Neural crest cell (in vitro differentiated cells): ENCODE measurements at places on chromosomes 2 and 18.
A peak's percentile ranks its signal among the peaks of the same experiment; 100 is the strongest.

- DNase-seq = no peak
Observed at GRCh38 chr2:227477291-227477690, 5.3 kb downstream of the AGFG1 start.

- DNase-seq = no peak
Observed at GRCh38 chr2:182592691-182593393, 123.2 kb upstream of the DNAJC10 start.

GRCh38 chr2:179340678-179341077 is 76.0 kb upstream of the SESTD1 start:
- DNase-seq = no peak

GRCh38 chr2:206707164-206707701 is 11.0 kb downstream of the DYTN start:
- DNase-seq = no peak

DNA sequence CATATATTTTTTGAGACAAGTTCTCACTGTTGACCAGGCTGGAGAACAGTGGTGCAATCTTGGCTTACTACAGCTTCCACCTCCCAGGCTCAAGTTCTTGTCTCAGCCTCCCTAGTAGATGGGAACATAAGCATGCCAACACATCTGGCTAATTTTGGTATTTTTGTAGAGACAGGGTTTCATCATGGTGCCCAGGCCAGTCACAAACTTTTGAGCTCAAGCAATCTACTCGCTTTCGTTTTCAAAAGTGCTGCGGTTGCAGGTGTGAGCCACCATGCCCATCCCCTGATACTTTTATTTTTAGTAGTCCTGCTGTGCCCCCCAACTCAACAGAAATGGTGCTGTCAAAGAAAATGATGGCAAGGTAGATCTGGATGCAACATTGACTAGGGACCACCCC is 1127.3 kb downstream of the SUCLG1 start:
- DNase-seq = no peak

DNA sequence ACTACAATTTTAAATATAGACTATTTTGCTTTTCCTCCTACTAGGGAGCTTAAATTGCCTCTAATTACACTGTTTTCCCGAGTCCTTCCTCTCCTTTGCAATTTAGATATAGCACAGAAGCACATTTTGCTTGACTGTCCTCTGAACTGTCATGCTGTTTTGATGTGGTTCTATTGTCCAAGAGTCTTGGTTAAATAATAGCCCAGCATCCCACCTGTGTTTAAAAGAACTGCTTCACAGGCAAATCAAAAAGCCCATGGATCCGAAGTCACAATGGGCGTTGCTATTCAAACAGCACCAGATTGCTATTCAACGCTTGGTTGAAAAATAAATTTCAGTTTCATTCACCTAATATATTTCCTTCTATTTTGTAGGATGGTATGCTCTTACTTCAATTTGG is 22.3 kb upstream of the ACTR3 start:
- no peak for DNase-seq

- DNase-seq = no peak
Observed at GRCh38 chr2:12170121-12170520, 423.7 kb downstream of the LPIN1 start.

GRCh38 chr2:172472446-172473033 is 45.2 kb downstream of the ITGA6 start:
- no peak for DNase-seq

GRCh38 chr18:14942275-14942674 is 194.3 kb downstream of the ANKRD30B start:
- no peak for DNase-seq

DNA sequence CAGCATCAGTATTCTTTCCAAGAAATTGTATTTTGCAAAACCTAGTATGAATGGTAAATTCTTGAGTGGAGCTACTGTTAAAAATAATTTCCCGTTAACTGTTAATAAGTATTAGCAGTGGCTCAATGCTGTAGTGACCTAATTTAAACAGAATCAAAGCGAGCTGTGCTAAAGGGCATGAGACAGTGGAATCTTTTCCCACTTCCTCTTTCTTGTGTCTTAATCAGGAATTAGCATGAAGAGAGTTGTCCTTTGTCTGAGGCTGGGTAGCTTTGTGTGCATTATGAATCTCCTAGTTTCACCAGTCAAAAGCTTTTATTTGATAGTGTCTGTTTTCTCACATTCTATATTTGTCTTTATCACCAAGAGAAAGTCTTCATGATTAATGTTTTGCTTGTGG is 298.8 kb upstream of the GCFC2 start:
- no peak for DNase-seq

GRCh38 chr2:220185766-220186305 is 558.4 kb downstream of the SLC4A3 start:
- no peak for DNase-seq

DNA sequence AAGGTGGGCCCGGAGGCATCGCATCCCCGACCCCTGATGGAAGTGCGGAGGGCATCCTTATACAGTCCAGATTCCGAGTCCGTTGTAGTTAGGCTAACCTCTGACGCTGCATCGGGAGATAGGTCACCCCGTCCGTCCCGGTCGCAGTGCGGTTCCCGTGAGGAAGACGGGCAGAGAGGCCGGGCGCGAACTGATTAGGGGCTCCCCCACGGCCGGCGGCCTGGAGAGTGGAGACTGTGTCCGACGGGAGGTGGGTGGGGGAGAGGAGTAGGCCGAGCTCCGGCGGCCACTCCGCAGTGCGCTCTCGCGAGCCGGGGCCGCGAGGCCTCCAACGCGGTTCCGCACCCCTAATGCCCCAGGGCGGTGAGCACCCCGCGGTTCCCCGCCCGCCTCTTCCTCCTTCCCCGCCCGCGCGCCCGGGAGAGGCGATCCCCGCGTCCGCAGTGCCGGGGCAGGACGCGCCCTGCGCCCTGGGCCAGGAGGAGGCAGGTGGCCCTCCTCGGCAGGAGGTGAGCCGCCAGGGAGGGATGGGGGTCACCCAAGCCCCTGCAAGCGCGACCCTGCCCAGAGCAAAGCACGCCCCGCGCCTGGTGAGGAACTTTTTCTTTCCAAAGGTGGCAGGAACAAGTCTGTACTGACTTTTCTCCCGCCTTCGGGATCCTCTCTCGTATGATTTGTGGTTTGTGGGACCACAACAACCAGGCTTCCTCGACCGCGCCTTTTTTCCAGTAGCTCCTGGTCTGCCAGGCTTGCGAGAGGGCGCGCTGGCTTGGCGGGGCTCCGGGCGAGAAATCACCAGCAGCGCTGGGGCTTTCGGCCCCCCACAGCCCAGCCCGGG is 1.4 kb upstream of the SP5 start:
- no peak for DNase-seq

GRCh38 chr2:240353086-240353798 is 82.2 kb upstream of the GPC1 start:
- DNase-seq = no peak

- peak; percentile 58 for DNase-seq
Observed at GRCh38 chr18:41745166-41746049, 209.6 kb upstream of the PIK3C3 start.

GRCh38 chr2:233976690-233977294 is 59.6 kb downstream of the TRPM8 start:
- no peak for DNase-seq

GRCh38 chr18:75130591-75131328 is 78.2 kb downstream of the PTGR3 start:
- no peak for DNase-seq

DNA sequence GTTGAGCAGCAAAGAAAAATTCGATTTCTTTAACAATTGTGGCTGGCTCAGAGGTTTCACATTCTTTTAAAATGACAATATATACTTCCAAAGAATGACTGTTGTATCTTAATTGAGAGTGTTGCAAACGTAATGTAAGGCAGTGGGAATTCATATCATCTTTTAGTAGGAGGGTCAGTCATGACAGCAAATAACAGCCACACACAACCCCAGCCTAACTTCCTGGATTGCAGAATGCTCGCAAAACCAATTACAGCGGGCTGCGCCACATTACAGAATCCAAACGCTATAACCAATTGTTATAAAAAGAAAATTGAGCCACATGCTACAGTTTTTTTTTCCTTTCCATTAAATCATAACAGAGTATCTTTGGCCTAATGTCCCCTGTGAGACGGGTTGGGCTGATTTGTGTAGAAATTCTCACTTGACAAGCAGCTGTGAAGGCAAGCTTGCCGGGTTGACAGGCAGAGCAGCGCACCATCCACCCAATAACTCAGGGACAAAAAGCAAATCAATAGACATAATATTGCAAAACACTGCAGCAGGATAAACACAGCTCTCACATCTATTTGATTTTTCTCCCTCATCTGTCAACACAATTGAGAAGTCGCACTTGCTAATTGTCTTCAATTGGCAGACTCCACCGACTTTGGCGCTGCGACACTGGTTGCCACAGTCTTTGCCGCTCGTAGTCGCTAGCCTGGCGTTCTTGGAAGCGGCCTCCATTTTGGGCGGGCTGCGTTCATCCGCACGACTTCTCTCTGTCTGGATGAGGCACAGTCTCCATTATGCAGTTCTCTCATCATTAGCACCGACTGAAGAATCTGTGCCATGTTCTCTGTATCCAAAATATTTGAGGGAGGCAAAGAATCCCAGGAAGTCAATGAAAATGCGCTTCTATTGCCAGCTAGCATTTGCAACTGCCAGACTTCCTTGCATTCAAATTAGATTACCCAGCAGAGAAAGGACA is 95.0 kb upstream of the CCDC68 start:
- DNase-seq = no peak

GRCh38 chr18:32422978-32423740 is 47.5 kb downstream of the GAREM1 start:
- DNase-seq = no peak

- DNase-seq = no peak
Observed at GRCh38 chr18:72819050-72819449, 48.7 kb downstream of the NETO1 start.

- DNase-seq = no peak
Observed at GRCh38 chr2:109238580-109238979, 109.6 kb downstream of the SH3RF3 start.

DNA sequence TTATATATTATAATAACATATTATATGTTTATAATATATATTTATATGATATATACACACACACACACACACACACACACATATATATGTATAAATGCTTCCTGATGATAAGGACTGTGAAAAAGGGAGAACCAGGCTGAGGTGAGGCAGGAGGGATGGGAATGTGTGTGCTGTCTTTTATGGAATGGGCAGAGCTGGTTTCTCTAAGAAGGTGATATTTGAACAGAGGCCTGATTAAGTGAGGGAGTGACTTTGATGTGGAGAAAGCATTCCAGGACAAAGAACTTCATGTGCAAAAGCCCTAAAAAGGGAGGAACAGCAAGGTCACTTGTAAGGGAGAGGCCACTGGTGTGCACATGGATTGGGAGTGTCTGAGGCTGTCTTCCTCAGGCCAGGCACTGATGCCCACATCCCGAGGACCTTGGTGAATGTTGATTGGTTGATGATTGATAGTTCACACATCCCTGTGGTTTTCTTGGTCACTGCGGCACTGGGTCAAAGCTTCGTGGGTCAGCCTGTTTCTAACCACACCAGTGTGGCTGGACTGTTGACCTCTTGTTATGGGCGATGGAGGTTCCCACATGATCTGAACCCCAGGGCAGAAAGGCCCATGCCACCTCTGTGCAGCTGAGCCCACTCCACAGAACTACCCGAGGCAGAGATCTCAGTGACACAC is 196.9 kb downstream of the MYCN start:
- no peak for DNase-seq

- DNase-seq = no peak
Observed at GRCh38 chr2:186918495-186918894, 69.5 kb upstream of the ZSWIM2 start.

- DNase-seq = no peak
Observed at GRCh38 chr2:240917009-240917683, 11.0 kb downstream of the CROCC2 start.

DNA sequence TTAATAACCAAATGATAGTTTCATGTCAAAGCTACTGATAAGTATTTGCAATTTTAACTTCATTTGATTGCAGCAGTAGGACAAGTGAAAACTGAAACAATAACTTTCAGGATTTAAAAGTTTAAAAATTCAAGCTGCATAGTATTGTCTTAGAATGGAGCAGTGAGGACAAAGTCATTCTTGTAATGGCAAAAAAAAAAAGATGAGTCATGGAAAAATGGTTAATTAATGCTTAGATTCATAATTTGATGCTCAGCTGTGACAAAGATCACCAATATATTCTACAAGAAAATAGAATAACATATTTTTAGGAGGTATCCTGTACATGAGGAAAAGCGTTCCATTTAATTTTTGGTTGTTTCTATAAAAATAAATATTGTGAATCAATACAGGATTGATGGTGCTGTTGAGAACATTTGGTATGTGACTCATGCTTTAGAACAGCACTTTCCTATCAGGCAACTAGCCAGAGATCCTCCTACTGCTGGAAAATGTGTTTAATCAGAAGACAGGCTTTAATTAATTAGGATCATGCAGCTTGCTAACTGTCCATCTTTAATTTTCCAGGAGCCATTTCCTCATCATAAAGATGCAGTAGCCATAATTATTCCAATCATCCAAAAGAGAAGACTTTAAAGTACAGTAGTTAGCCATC is 239.0 kb upstream of the MMADHC start:
- DNase-seq = no peak

GRCh38 chr2:112944971-112945370 is 32.8 kb upstream of the IL36G start:
- DNase-seq = no peak

DNA sequence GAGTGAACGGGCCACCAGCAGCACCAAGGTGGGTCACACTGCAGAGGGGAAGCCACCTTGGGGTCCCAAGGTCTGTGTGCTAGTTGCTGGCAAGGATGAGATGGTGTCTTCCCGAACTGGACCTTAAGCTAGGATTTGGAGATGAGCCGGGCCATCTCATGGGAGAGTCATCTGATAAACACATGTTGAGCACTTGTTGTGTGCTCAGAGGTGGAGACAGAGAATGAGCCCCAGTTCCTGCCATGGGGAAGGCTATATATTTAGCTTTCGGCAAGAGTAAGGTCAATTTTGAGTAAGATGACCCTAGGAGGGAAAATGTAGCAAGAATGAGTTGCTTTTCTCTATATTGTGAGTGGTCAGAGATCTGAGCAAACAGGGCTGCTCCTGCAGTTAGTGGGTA is 41.4 kb upstream of the RPL31 start:
- no peak for DNase-seq

- no peak for DNase-seq
Observed at GRCh38 chr2:113068706-113069485, 1.1 kb downstream of the IL1F10 start.

GRCh38 chr18:990197-990596 is 85.5 kb downstream of the ADCYAP1 start:
- no peak for DNase-seq

DNA sequence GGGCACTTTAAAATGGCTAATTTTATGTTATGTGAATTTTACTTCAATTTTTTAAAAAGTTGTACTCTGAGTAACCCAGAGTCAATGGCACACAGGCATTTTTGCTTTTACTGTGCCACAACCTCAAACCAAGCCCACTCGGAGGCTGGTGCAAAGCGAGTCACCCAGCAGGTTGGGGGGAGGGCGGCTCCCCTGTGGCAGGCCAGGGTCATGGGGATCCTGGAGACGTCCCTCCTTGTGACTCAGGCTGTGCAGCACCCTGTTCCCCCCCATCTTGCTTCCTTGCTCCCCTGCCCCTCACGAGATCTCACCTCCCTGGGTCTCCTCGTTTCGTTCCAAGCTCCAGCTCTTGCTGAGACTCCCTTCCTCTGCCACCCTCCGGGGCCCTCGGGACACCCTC is 58.6 kb downstream of the POMC start:
- DNase-seq = no peak

GRCh38 chr2:180761224-180761623 is 219.2 kb upstream of the UBE2E3 start:
- no peak for DNase-seq
